ENCODE measurements at places on chromosomes 16 and 17.

GRCh38 chr16:83059237-83059636 lies 432.5 kb downstream of the CDH13 start:
- no peak for DNase-seq

DNA sequence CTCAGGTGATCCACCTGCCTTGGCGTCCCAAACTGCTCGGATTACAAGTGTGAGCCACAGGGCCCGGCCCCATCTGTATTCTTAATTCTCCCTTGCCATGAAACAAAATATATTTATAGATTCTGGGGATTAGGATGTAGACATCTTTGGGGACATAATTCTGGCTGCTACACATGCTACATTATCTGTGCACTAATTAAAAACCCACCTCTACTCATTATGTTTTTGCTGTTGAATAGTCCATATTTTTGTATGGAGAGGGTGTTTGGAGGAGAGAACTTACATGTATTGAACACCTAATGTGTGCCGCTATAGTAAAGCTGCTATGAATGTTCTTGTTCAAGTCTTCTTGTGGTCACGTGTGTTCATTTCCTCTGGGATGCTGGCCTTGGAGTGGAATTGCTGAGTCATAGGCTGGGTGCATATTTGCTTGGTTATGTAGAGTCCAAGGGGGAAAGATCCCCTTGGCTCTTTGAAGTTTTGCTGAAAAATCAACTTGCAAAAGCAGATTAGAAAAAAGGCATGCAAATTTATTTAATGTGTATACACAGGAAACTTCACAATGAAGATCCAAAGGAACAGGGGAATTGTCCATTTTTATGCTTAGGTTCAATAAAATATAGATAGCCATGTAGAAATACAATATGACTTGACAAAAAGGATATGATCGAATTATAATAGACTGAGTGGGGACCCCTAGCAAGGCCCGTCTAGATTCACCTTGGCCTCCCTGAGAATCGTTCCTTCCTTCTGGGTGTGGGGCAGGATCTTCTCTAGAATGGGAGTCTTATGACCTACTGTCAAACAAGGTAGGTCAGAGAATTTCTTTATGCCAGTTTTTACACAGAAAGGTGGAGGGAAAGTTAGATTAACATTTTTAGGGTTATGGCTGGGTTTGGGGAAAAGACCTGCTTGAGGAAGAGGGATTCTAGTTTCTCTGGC lies 42.1 kb upstream of the GPRC5B start:
- no peak for DNase-seq

- no peak for DNase-seq
These were observed 21.3 kb downstream of the SRCIN1 start for GRCh38 chr17:38584350-38584925.

DNA sequence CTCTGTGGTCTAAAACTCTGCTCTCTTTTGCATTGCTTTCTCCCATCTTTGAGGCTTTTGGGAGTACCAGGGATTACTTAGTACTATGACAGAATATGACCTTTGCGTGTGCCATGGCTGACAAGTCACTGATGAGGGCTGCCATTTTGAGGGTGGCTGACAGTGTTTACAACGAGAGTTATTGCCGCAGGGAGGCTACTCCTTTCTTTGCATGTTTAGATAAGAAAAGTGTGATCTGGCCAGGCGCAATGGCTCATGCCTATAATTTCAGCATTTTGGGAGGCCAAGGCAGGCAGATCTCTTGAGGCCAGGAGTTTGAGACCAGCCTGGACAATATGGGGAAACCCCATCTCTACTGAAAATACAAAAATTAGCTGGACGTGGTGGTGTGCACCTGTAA lies 77.5 kb downstream of the GSG1L start:
- DNase-seq: no peak

DNA sequence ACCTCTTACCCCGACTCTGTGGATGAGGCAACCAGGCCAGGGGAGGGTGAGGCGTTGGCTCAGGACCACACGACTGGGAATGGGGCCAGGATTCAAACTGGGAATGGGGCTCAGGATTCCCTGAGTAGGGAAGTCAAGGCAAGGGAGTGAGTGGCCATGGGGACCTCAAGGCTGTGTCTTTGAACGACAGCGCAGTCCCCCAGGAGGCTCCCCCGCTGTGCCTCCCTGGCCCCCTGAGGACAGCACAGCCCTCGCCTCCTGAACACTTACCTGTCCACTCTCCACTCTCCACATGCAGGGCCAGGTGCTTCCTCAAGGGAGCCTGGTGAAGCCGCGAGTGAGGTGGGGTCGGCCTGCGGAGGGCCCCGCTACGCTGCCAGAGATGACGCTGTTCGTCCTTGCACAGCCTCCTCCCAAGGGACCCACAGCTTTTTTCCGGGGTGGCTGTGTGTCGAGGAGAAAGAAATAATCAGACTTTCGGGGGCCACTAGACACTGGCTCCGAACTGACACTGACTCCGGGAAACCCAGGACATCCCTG lies 6.9 kb downstream of the ZNF469 start:
- DNase-seq: no peak

DNA sequence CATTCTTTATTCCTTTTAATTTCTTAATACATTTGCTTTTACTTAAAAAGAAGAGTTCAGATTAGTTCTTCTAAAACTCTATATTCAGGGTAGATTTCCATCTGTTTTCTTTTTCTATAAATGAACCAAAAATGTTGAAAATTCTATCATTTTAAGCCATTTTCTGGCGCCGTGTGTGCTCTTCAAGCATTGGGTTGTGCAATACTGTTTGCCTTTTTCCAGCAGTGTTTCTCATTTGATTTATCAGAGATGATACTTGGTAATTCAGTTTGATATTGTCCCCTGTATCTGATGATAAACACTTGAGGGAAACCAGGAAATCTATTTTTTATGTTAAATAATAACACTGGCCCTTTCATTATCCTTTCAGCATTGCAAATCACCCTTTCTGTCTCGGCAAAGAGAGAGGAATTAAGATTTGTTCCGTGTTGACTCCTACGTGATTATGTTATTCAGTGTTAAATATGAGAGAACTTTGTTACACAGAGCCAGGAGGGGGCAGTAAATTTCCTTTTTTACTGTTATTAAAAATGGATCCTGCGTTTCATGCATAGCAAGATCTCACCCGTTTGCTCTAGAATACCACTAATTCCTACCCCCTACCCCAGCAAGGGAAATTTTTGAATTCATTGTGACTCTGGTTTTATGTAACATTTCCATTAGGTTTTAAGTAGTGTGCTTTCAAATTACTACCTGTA lies 606.9 kb upstream of the RBFOX1 start:
- no peak for DNase-seq

- no peak for DNase-seq
These were observed 372.7 kb upstream of the ZFHX3 start for GRCh38 chr16:73420676-73421075.

- DNase-seq: no peak
These were observed 57.0 kb upstream of the CLEC3A start for GRCh38 chr16:77965346-77965745.

GRCh38 chr17:55354010-55354409 lies 67.6 kb downstream of the MMD start:
- no peak for DNase-seq

- DNase-seq: no peak
These were observed 60.4 kb downstream of the ZFHX3 start for GRCh38 chr16:72987480-72987901.

DNA sequence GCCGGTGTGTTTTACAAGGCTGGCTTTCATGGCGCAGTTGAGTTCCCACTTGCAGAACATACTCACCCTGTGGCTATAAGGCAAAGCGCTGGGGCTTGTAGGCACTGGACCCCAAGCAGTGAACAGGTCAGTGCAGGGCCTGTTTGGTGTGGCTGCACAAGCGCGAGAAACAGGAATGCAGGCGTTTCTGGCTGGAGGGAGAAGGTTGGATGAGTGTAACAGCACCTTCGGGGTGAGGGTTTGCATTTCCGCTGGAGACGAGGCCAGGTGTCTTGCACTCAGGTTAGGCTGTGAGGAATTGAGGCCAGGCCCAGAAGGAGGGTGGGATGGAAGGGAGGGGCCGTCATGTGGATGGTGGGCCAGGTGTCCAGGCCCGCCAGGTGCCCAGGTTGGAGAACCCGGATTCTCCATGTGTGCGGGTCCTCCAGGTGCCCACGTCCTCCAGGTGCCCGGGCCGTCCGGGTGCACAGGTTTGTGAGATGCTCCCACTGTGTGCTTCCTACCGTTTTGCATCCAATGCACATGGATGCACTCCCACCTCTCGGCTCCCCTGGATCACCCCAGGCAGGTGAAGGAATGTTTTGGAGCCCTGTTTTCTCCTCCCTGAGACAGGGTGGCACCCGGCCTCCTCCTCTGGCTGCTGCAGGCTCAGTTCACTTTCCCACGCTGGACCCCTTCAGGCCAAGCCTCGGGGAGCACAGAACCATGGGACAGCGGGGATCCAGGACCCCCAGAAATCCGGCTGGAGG lies 46.0 kb downstream of the SLC7A5 start:
- DNase-seq: no peak

DNA sequence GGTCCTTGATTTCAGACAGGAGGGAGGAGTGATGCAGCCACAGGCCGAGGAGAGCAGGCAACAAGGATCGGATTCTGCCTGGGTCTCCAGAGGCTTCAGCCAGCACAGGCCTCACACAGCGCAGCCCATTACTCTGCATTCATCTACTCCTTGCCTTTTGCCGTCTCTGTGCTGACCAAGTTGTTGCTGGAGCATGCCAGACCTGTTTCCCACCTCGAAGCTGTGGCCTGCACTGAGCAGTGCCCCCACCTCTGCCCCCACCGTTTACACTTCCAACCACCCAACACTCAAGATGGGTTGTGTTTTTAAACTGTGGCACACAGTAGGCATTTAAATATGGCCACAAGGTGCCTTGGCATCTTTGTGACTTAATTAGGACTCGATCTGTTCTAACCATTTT lies 1.3 kb downstream of the PRM2 start:
- no peak for DNase-seq

GRCh38 chr17:19404264-19404663 lies 6.8 kb upstream of the RNF112 start:
- DNase-seq: no peak

GRCh38 chr16:48879223-48880122 lies 269.5 kb upstream of the N4BP1 start:
- no peak for DNase-seq

DNA sequence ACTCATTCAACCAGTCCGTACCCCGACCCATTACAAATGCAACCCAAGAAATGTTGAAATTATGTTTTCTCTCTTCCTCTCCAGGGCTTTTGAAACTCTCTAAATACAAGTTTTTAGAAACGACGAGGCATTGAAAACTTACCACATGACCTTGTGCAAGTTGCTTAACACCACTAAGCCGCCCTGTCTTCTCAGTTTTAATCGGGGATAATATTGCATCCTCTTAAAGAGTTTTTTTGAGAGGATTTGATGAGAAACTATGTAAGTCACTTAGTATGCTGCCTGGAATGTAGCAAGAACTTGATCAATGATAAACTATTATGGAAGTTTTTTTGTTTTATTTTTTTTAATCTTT lies 149.0 kb upstream of the FAM20A start:
- no peak for DNase-seq

DNA sequence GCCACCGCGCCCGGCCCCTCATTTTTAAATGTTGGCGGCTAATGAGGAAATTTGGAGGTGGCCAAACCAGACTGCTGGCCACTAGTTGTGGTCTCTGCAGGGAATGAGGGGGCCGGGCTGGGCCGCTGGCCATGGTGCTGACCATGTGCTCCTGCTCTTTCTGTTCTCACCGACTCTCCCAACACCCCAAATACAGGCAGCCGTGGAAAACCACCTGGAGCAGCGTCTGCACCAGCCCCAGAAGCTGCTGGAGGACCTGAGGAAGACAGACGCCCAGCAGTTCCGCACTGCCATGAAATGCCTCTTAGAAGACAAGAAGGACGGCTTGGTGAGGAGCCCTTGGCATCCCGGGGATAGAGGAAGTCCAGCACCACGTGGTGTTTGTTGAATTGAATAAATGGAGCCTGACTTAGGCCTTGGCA lies 21.3 kb downstream of the OTOA start:
- DNase-seq: no peak

GRCh38 chr16:9647981-9648701 lies 534.1 kb downstream of the GRIN2A start:
- no peak for DNase-seq

GRCh38 chr17:69593716-69594115 lies 179.2 kb downstream of the MAP2K6 start:
- DNase-seq: no peak

- no peak for DNase-seq
These were observed 381.5 kb upstream of the SALL1 start for GRCh38 chr16:51532551-51532950.

GRCh38 chr16:66223176-66223780 lies 143.2 kb upstream of the CDH5 start:
- no peak for DNase-seq

DNA sequence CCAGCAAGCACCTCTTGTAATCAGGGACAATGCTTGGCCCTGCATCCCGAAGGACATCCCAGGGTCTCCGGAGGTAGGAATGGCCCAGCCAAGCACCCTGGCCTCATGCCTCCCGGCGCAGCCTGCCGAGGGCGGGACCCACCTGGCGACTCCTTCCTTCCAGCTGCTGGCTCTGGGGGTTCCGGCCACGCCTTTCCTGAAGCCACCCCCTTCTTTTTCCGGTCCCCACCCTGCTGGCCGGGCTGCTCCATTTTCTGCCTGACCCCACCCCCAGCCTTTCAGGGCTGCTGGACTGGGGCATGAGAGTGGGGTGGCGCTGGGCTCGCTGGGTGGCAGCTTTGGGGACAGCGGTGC lies 22.5 kb upstream of the CIBAR2 start:
- DNase-seq: no peak

Measured in stimulated activated CD8-positive, alpha-beta memory T cell treated with anti-CD3 and anti-CD28 coated beads, Interleukin-7, amount 100 ng/mL, for 1 hour (primary cell).